ENCODE measurements at places on chromosomes 16 and 17. TPM values are rescaled to one million over a fixed set of nuclear protein-coding genes. Genes with fewer than 3 reads are reported as not detected.
A peak's percentile ranks its signal among the peaks of the same experiment; 100 is the strongest.

- no peak for DNase-seq
These were observed 14.4 kb downstream of the RFWD3 start for GRCh38 chr16:74652249-74652648.

PYY gene
- not detected for total RNA-seq

DNA sequence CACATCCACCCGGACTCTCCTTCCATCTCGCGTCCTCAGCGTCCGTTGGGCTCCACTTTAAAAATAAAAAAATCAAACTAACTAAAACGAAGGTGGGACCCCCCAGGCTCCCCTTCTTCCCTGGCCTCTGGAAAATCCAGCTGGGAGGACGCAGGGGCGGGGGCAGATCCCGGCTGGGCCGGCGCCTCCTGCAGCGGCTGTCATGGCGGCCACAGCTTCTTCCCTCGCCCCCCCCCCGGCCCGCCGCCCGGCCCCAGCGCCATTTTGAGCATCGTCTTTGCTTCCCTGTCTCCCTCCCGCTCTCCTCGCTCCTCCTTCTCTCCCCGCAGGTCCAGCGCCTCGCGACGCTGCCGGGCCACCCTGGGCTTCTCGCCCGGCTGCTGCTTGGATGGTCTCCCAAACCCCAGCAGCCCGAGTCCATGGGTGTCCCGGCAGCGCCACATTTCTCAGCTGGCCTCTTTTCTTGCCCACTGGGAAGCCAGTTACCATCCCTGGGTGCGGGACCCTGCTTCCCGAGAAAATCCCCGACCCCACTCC lies 3.3 kb downstream of the HOXB2 start:
- DNase-seq = peak; percentile 69

DNA sequence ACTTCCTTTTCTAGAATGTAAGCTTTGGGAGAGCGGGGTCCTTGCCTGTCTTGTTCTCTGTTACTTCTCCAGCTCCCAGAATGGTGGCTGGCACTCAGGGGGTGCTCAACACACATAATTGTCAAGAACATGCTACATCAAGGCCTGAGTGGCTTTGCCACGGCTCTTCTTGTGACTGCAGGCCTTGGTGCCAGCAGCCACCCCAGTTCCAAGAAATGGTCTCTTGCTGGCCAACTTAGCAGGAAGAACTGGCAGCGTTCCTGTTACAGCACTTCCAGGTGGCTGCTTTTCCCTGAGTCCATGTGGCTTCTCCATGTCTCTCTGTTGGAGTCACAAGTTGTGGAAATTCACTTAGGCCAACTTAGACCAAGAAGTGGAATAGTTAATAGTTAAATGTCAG lies 36.1 kb downstream of the PRKCB start:
- DNase-seq = no peak

KRTAP4-3 gene
- total RNA-seq = not detected

- DNase-seq = no peak
These were observed 112.6 kb upstream of the LHX1 start for GRCh38 chr17:36824678-36825101.

DNA sequence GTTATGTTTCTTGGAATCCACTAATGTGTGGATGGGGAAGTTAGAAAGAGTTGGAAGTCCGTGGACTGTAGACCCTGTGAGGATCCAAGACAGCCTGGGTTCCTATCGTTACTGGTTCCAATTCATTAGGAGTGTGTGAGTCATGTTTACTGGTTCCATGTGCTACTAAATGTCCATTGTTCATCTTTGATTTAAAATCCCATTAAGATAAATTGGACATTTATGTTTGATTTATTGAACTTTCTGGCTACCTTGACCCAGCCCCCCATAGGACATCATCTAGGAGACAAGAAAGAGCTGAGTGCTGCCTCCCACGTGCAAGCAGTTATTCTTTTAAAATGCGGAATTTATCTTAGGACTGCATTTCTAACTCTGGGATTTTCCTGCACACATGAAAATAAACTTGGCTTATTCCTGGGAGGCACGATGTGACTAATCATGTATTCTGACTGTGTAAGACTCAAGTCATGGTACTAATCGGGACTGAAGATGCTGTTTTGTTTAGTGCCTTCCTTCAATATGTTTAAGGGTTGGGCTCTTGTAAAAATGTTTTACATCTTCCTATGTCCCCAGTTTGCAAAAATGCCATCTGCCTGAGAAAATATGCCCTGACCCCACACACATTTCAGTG lies 53.4 kb downstream of the RGS9 start:
- DNase-seq = no peak

GRCh38 chr17:72163474-72163873 lies 42.7 kb downstream of the SOX9 start:
- no peak for DNase-seq

DNA sequence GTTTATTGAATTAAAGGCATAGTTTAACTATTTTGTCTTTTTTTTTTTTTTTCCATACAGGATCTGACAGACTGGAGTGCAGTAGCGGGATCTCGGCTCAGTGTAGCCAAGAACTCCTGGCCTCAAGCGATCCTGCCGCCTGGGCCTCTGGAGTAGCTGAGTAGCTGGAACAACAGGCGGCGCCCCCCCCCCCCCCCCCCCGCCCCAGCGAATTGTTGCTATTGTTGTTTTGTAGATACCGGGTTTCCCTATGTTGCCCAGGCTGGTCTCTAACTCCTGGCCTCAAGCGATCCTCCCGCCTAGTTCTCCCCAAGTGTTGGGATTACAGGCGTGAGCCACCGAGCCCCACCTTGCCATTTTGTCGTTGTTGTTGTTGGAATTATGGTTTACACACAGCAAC lies 1.3 kb upstream of the CENPV start:
- peak; percentile 18 for DNase-seq

Data from upper lobe of right lung (tissue), 1 donor.